ENCODE measurements at places on chromosomes 4 and X. TPM values are rescaled to one million over a fixed set of nuclear protein-coding genes. Genes with fewer than 3 reads are reported as not detected.

The FAM9B gene
- total RNA-seq = not detected

The MAGEC2 gene
- total RNA-seq = not detected

The AR gene
- 8.1 TPM for total RNA-seq

The GYPB gene
- total RNA-seq = not detected

The TRIM61 gene
- not detected for total RNA-seq

The TMSB15A gene
- total RNA-seq = 561 TPM

The SHISA3 gene
- total RNA-seq = 0.09 TPM

The FGF13 gene
- 19.2 TPM for total RNA-seq

The TCEAL9 gene
- total RNA-seq = 72.0 TPM

The DDIT4L gene
- 26.9 TPM for total RNA-seq

The N4BP2 gene
- total RNA-seq = 48.0 TPM

The SMIM31 gene
- not detected for total RNA-seq

Data from neural progenitor cell (in vitro differentiated cells).